ENCODE measurements at places on chromosomes 4 and X.

DNA sequence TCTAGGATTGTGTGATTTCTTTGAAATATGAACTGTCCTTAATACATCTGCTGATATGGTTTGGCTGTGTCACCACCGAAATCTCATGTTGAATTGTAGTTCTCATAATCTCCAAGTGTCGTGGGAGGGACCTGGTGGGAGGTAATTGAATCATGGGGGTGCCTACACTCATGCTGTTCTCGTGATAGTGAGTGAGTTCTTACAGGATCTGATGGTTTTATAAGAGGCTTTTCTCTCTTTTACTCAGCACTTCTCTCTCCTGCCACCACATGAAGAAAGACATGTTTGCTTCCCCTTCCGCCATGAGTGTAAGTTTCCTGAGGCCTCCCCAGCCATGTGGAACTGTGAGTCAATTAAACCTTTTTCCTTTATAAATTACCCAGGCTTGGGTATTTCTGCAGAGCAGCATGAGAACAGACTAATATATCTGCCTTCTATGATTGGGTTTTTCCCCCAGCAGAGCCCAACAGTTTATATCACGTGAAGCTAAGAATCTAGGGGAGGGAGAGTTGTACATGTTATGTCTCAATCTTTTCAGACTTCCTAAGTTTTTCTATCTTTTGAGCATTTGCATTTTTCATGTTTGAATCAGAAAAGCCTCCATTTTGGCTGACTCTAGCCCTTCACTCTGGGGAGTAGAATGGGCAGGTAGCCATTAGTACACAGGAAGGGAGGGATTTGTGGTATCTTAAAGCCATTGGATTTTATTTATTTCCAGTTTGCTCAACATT, 58.9 kb downstream of the PLAC1 start:
- no peak for DNase-seq

DNA sequence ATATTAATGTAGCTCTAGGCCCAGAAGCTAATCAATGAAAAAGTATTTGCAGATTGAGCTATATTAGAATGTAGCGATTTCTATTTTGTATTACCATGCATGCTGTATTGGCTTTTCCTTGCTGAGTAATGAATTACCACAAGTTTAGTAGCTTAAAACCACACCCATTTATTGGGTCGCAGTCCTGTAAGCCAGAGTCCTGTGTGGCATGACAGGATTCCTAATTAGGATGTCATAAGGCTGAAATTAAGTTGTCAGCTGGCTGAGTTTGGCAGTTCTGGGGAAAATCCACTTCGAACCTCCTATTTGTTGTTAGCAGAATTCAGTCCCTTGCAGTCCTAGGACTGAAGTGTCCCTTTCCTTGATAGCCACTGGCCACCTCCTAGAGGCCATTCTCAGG, 50.3 kb upstream of the HHIP start:
- no peak for DNase-seq

GRCh38 chrX:146755214-146755613, 54.4 kb upstream of the CXorf51B start:
- DNase-seq: no peak

DNA sequence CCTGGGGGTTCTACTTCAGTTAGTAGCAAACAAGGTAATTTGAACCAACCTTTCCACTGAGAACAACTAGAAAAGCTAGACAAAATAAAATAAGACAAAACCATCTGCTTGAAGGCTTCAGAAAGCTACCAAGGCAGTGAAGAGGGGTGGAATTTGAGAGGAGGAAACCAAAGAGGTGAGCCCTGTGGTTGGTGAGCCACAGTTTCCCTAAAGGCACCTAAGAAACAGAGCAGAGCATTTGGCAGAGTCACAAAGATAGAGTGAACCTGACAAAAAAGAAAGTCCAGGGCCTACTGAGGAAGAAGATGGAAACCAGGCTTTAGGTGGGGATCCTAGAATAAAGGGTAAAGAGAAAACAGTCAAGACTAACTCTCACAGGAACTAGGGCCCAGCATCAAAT, 44.3 kb downstream of the CHST7 start:
- no peak for DNase-seq

GRCh38 chrX:140504371-140505324, at the start of gene SOX3:
Gene SOX3 (minus strand): TSS chrX:140505069. CDS start chrX:140505060, 9 bp downstream.
- no peak for DNase-seq

GRCh38 chrX:116628464-116628863, 165.7 kb upstream of the CT83 start:
- no peak for DNase-seq

All from NCI-H460 (cell line).